Hair follicular keratinocyte (primary cell): ENCODE measurements at places on chromosomes 16 and 17. TPM values are rescaled to one million over a fixed set of nuclear protein-coding genes. Genes with fewer than 3 reads are reported as not detected.

CHMP1A gene
- total RNA-seq: 97.5 and 103 TPM in 2 replicates

GSE1 gene
- 8.2 and 13.7 TPM in 2 replicates for total RNA-seq

PRSS27 gene
- 0.31 and 0.76 TPM in 2 replicates for total RNA-seq

RASD1 gene
- 0.16 TPM in 1 of 2 replicates, not detected in the other for total RNA-seq

SLC16A6 gene
- total RNA-seq: 0.04 TPM in 1 of 2 replicates, not detected in the other

SLC6A2 gene
- 0.04 and 0.08 TPM in 2 replicates for total RNA-seq

SLC12A3 gene
- 0.08 TPM in 1 of 2 replicates, not detected in the other for total RNA-seq

BRD7 gene
- 30.1 and 43.1 TPM in 2 replicates for total RNA-seq

TEKT5 gene
- not detected in 2 replicates for total RNA-seq

RNU2-1 gene
- total RNA-seq: not detected in 2 replicates

FBXW10B gene
- 0.08 and 0.53 TPM in 2 replicates for total RNA-seq

C16orf92 gene
- total RNA-seq: not detected in 2 replicates

PABPN1L gene
- not detected in 2 replicates for total RNA-seq

NACA2 gene
- total RNA-seq: not detected in 2 replicates

TBX21 gene
- total RNA-seq: not detected in 2 replicates

DUS1L gene
- 68.9 and 80.2 TPM in 2 replicates for total RNA-seq

KRTAP4-5 gene
- not detected in 2 replicates for total RNA-seq

EZH1 gene
- total RNA-seq: 5.0 and 12.8 TPM in 2 replicates

MYH8 gene
- not detected in 2 replicates for total RNA-seq

PSMC3IP gene
- total RNA-seq: 3.7 and 14.1 TPM in 2 replicates

PERCC1 gene
- 0.16 TPM in 1 of 2 replicates, not detected in the other for total RNA-seq

CCL1 gene
- total RNA-seq: not detected in 2 replicates

MT1G gene
- 12.8 and 14.0 TPM in 2 replicates for total RNA-seq

CDH15 gene
- 0.08 TPM in 1 of 2 replicates, not detected in the other for total RNA-seq

DOC2B gene
- total RNA-seq: not detected in 2 replicates

KCNJ18 gene
- total RNA-seq: not detected in 2 replicates

ACAP1 gene
- total RNA-seq: 3.3 and 5.6 TPM in 2 replicates

IGSF6 gene
- total RNA-seq: 0.15 TPM in 1 of 2 replicates, not detected in the other

LLGL2 gene
- total RNA-seq: 14.5 and 14.7 TPM in 2 replicates

CRYBA1 gene
- total RNA-seq: not detected in 2 replicates

ABCC6 gene
- not detected in 2 replicates for total RNA-seq

HIGD1B gene
- total RNA-seq: not detected in 2 replicates

SLFN14 gene
- not detected in 2 replicates for total RNA-seq

CLEC18A gene
- total RNA-seq: 0.08 and 0.16 TPM in 2 replicates

C17orf113 gene
- total RNA-seq: 0.16 and 0.38 TPM in 2 replicates

KRTAP2-3 gene
- 0.15 and 0.62 TPM in 2 replicates for total RNA-seq
